ENCODE measurements at places on chromosomes 1 and 21. TPM values are rescaled to one million over a fixed set of nuclear protein-coding genes. Genes with fewer than 3 reads are reported as not detected.

GRCh38 chr1:7680207-7680954 is 90.7 kb upstream of the VAMP3 start:
- DNase-seq = peak; percentile 58

CFAP74 gene
- not detected for total RNA-seq

GRCh38 chr21:37452227-37452626 is 85.7 kb downstream of the DYRK1A start:
- DNase-seq = no peak

DNA sequence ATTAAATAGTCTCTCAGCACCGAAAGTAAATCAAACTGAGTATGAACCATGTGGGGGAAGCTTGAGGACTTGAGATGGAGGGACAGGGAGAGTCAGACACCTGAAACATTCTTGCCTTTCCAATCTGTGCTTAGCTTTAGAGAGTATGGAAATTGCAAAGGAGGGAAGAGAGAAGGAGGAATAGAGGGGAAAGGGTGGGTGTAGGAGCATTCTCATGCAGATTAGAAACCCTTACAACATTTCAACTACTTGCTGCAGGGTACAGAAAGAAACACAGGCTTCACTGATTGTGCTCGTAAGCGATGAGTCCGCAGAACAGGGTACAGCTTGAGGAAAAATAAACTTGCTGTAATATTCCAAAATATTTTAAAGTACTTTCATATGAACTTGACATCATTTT is 73.8 kb downstream of the NIBAN1 start:
- DNase-seq = no peak

DNA sequence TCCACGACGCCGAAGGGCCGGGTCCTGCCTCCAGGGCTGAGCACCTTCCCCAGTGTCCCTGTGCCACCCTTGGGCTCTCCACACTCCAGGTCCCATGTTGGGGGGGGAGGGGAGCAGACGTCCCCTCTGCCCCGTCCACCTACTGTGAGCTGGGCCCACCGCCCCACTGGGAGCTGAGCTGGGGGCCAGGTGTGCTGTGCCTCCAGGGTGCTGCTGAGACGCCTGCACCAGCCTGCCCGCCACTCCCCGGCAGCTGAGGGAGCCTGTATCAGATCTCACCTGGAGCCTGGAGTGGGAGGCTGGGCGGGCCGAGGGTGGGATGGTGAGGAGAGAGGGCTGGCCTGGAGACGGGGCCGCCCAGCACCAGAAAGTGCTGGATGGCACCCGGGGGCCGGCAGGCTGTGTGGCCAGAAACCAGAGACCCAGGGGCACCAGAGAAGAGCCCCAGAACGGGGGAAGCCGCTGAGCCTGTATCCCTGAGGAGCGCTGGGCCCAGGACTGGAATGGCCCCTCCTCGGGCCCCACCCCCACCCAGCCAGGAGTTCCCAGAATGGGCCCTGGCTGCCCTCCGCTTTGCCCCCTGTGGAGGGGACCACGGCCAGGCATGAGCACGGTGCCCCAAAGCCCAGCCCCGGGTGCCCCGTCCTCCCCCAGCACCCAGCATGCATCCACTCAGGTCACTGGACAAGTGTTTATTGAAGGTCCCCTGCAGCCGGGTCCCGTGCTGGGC is 3.4 kb downstream of the TNFRSF18 start:
- DNase-seq = peak; percentile 4

- DNase-seq = no peak
These were observed 388.1 kb upstream of the VAMP3 start for GRCh38 chr1:7382971-7383370.

DNA sequence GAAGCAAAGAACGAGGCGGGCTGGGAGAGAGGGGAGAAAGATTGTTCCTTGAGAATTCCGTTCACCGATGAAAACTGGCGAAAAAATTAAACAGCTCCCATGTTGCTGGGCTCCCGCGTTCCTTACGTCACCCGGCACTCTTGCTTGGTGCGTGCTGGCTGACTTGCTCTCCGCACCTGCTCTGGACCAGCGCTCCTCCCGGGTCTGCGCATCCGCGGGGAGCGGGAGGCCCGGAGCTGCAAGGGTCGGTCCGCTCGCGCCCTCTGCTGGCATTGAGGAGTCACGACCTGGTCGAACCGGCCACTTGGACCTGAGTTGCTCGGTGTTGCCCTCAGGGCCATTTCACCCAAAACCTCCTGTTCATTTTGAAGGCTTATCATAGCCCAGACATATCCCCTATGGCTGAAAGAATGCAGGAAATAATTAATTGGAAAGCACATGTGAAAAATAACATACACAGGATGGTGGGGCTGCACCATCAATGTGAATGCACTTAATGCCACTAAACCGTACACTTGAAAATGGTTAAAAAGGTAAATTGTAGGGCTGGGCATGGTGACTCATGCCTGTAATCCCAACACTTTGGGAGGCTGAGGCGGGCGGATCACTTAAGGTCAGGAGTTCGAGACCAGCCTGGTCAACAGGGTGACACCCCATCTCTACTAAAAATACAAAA is 98.9 kb upstream of the BACE2 start:
- DNase-seq = peak; percentile 21

DNA sequence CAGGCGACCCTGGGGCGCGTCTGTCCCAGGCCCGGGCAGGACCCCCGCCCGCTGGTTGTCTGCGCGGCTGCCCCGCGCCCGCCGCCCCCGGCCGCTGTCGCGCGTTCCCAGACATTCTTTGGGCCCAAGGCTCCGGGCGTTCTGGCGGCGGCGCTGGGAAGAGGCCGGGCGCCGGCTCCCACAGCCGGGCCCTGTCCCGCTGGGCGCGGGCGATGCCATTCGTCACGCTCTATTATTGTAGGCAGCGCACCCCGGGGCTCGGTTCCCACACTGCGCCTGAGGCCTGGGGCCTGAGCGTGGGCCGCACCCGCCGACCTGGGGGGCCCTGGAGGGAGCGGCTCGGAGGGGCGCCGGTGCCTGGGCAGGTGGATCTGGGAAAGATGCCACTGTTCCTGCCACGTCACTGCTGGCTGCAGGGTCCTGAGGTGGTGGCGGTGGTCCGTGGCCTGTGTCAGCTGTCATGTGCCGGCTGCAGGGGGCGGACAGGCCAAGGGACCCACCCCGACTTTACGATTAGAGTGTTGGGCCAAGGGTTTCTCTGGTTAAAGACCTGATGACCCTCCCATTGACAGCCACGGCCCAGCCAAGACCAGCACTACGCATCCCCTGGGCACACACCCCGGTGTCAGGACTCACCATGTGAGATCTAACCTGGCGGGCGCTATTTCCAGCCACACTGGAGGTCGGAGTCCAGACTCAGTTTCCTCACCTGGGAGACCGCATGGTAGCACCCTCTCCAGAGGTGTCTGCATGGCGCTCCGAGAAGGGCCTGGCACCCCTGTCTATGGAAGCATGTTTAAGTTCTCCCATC is 55.1 kb upstream of the ADARB1 start:
- DNase-seq = no peak

TDRD10 gene
- total RNA-seq = not detected
